D721Med (cell line): ENCODE measurements at places on chromosomes 1 and 21.

DNA sequence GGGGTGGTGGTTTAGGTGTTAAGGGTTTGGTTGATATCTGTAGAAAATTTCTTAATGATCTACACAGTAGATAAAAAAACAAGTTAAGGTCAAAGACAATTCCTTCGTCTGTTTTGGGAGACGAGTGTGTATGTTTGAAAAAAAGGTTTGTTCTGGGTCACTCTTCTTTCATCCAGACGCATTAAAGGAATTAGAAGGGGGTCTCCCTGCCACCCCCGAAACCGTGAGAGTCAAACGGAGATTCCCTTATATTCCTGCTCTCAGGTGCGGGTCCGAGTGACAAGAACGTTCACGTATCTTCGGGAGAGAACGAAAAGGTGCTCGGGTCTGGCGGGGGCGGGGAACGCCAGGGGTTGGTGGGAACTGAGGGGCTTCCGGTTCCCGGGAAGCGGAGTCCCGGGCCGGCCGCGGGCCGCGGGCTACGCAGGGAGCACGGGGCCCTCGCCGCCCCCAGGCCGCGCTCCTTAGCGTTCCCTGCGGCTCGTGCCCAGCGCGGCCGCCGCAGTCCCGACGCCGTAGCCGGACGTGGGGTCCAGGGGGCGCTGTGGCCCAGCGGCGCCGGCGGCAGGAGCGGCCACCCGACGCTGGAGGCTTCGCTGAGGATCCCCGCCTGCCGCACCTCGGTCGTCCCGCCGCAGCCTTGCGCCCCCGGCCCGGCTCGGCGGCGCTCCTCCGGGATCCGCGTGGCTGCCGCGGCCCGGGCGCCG is at the start of gene ZFYVE9:
TSS of gene ZFYVE9 (plus strand) at position 577 of the 707 bp plus-strand sequence. CDS start 91,118 bp downstream, outside the sequence.
- no peak for DNase-seq

- no peak for DNase-seq
Observed at GRCh38 chr1:235950318-235950717, 83.6 kb upstream of the LYST start.

DNA sequence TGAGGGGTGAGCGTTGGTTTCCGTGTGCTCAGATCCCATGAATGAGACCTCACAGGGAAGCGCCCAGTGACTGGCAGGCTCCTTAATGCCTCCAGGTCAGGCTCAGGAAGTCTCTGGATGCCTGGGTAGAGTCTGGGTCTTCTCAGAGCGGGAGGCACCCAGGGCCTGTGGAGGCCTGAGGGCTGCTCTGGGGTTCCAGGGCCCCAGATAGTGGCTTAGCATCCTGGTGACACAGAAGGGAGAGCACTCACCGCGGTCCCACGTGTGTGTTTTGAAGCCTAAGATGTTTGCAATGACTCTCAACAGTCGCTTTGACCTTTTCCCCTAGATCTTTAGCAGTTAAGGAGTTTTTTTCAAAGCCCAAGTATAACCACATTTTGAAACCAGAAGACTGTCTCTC is 25.0 kb downstream of the PRMT2 start:
- DNase-seq, result no peak

DNA sequence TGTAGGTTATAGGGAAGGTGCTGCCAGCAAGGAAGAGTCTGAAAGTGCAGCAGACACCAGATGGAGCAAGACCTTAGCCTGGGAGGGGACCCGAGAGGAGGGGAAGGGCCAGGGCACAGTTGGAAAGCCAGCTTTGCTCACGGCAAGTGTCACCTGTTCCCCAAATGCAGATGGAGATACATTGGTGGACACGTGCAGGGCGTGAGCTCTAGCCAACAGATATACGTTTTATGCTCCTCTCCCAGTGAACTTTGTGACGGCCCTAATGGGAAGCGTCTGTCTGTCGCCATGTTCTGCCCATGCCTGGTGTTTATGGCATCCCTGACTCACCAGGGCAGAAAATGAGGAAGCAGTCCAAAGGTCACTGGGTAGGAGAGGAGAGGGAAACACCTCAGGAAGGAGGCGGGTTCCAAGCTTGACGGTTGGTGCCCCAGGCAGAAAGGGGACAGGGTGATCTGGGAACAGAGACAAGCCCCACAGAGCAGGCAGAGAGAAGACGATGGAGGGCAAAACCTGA is 7.6 kb downstream of the GPA33 start:
- DNase-seq, result no peak

- DNase-seq, result no peak
Observed at GRCh38 chr1:211478376-211478775, 13.6 kb downstream of the RD3 start.

- DNase-seq, result no peak
Observed at GRCh38 chr1:87644033-87644578, 315.4 kb downstream of the LMO4 start.

DNA sequence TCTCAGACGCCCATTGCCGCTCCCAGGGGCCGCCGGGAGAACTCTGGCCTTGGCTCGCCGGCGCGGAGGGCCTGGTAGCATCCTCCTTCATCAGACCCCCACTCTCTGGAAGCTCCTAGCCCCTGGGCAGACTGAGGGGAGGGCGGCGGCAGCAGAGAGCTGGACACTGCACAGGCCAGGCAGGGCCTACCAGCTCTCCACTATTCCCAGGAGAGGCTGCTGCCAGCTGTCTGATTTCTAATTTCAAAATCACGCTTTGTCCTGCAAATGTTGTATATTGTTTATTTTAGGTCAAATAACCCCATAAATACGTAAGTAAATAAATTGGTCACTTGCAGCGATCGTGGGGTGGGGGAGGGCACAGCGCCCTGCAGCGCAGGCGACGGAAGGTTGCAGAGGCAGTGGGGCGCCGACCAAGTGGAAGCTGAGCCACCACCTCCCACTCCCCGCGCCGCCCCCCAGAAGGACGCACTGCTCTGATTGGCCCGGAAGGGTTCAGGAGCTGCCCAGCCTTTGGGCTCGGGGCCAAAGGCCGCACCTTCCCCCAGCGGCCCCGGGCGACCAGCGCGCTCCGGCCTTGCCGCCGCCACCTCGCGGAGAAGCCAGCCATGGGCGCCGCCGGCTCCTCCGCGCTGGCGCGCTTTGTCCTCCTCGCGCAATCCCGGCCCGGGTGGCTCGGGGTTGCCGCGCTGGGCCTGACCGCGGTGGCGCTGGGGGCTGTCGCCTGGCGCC is at the start of gene MTARC1:
TSS of gene MTARC1 (plus strand) at position 577 of the 732 bp plus-strand sequence. CDS start at position 609, 32 bp downstream.
- DNase-seq, result peak; percentile 56

- no peak for DNase-seq
Observed at GRCh38 chr1:53495633-53496345, 36.6 kb downstream of the DMRTB1 start.

- DNase-seq, result no peak
Observed at GRCh38 chr1:192442736-192443135, 125.9 kb downstream of the RGS21 start.

- DNase-seq, result no peak
Observed at GRCh38 chr1:109923131-109923945, 12.7 kb downstream of the CSF1 start.

- DNase-seq, result no peak
Observed at GRCh38 chr1:32201011-32201855, 838 bp downstream of the CCDC28B start.

- DNase-seq, result no peak
Observed at GRCh38 chr1:44696789-44697345, 22.4 kb downstream of the ARMH1 start.

- DNase-seq, result no peak
Observed at GRCh38 chr1:229431284-229432115, 2.4 kb downstream of the ACTA1 start.

- no peak for DNase-seq
Observed at GRCh38 chr1:155086856-155087535, 8.4 kb downstream of the EFNA3 start.

DNA sequence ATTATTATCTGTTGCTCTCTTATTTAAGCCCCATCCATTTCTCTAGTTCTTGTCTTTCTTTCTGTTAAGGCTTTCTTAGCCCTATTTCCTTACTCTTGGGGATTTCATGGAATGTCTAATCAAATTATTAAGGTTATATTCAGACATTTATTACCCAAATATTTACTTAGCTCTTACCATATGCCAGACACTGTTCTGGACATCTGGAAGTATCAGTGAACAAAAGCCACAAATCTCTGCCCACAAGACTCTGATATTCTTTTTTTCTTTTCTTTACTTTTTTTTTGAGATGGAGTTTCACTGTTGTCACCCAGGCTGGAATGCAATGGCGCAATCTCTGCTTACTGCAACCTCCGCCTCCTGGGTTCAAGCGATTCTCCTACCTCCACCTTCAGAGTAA is 74.3 kb upstream of the NBL1 start:
- no peak for DNase-seq

DNA sequence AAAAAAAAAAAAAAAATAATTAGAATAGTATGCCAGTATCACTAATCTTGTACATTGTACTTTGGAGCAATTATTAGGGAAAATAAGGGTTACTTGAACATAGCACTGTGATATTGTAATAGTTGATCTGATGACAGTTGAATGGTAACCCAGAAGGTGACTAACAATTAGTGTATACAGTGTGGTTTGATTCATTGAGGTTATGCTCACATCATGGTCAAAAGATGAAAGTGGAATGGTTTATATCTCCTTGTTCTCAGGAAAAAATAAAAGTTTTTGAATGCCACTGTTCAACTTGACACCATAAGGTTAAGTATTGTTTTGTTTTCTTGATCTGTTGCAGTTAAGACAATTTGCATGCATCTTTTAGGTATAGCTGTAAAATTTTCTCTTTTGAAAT is 87.0 kb downstream of the GPR52 start:
- no peak for DNase-seq

DNA sequence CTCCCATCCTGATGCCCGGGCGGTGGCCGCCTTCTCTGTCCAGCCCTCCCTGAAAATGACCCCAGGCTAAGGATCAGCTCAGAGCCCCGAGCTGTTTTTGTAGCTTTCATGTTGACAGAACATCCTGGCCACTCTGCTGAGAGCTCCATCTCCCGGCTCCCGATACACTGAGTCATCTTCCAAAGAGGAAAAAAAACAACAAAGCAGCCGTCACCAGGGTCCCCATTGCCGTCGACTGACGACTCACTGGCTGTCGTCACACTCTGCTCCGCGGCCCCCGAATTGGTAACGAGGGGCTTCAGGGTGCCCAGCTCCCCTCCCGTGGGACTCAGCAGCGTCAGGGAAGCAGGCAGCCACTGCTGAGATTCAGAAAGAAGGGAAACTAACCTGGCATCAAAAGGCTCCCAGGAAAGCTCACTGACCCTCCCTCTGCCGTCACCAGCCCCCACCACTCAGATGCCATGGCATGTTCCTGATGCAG is 67.2 kb downstream of the CD46 start:
- DNase-seq, result no peak

DNA sequence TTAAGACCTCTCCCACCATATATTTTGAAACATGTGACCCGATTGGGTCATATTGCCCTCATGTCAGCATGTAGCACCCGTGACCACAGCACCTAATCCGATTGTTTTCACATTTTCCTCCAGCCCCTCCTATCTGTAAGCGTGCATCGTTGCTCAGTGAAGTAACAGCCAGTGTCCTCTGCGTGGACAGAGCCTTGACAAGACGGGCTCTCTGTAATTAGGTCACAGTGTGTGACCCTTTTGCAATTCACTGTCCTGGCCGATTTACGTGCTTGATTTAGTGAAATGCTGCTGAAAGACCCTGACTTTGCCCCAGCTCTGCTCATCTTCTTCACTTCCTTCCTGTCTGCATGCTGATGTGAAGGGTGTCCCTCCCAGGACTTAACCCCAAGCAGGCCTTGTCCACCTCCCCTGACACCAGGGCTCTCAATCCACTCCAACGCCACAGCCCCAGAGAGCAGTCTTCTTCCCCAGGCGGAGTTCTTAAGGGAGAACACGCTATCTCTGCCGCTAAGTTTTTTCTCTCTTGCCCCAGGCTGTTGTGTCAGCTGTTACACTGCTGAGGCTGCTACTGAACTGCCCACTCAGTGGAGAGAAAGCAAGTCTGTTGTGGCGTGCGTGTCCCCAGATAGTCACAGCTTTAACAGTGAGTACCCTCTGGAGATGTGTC is 19.4 kb downstream of the URB2 start:
- no peak for DNase-seq

DNA sequence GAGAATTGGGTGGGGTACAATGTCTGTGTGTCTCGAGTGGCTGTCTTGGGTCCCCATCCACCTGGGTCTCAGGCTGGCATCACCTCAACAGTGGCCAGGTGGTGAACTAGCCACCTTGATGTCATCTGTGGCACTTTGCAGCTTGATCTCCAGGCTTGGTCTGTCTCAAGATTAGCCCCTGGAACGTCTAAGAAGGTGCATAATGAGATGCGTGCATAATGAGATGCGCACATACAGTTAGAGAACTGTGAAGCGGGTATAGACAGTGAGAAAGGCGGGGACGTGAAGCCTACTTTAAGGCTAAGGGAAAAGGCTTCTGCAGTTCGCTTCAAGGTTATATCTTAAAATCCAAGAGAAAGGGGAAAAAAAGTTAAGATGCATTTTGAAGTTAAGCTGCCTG is 98.7 kb downstream of the WDR4 start:
- DNase-seq, result no peak

GRCh38 chr1:222331340-222331739 is 216.6 kb downstream of the HHIPL2 start:
- no peak for DNase-seq

DNA sequence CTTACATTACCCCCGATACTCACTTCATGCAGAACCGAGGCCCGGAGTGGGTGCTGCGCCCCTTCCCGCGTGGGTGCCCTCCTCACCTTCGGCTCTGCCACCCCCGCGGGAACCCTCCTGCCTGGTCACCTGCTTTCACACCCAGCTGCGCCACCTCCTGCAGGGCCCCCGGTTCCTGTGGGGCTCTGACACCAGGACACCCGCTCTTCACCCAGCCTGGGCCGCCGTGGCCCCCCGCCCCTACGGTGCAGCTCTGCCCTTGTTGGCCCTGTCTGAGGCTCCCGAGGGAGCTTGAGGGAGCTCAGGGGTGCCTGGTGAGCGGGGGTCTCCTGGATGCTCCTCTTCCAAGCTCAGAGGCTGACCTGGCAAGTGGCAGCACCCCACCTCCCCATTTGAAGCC is 19.0 kb downstream of the RRP1 start:
- DNase-seq, result no peak

DNA sequence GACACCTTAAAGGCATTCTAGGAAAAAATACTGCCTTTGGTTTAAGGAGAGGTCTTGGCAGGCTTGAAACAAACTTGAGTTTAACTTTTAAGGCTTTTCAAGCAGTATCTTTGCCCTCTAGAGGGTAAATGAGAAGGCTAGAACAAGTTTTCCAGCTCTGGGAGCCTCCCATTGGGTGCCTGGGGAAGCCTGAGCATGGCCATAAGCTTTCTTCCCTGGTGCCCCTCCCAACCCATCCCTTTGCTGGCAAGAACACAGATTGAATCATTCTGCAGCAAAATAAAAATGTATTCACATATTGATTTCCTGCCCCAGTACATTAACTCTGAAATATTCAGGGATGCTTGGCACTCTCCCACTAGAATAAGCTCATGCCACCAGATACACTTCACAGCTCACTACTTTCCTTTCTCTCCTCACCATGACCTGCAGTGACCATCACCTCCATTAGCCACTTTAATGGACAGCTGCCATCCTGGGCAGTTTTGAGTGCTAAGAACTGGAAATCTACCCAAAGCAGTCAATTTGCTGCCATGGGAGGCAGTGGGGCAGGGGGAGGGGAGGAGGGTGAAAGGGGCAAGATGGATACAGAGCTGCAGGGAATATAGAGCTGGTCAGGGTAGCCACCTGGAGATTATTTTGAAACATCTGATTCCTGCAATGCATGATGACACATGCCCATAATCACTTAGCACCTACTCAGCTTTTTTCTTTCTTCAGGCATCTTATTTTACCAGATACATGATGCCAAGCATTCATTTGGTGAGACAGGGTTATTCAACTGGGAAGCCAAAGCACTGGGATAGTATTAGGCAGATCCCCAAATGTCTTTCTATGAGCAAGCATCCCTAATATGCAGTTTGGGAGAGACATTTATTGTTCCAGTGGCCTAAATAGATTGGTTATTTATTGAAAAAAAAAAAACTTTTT is 140.6 kb downstream of the SYT2 start:
- DNase-seq, result no peak

- no peak for DNase-seq
Observed at GRCh38 chr1:158107916-158108315, 72.8 kb upstream of the CD1D start.
